ENCODE measurements at places on chromosomes 12 and 14.

GRCh38 chr14:71122866-71123565 lies 215.8 kb downstream of the PCNX1 start:
- DNase-seq, result no peak

DNA sequence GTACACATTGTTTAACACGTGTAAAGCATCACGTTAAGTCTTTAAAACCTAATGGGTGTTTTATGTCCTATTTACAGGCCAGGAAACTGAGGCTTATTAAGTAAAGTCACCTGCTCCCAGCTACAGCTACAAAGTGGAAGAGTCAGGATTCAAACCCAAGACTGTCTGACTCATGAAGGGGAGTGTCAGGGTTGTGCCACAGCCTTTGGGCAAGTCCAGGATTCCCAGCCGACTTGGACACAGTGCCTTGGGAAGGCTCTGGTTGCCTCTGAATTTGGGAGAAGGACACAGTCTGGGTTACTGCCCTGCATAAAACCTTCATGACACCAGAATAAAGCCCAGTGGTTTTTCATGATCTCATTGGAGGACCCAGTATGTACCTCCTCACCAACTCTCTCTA lies 7.3 kb downstream of the RNU4-2 start:
- no peak for DNase-seq

DNA sequence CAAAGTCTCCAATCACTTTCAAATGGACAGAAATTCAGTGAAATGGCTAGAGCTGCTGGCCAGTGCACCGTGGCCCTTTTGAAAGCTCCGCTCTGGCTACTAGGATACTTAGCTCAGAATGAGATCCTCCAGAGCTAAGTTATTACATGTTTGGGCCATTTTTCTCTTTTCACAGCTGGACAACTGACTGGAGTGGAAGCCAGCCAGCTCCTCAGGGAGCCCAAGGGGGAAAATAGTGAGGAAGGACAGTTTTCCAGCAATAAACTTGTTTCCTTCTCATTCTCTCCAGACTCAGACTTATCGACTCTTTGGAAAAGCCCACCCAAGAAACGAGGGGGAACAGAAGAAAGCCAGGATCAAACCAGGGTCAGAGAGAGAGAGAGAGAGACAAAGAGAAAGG lies 266.0 kb downstream of the KSR2 start:
- no peak for DNase-seq

- no peak for DNase-seq
Measured at GRCh38 chr12:96153131-96153725, 40.9 kb upstream of the ELK3 start.

DNA sequence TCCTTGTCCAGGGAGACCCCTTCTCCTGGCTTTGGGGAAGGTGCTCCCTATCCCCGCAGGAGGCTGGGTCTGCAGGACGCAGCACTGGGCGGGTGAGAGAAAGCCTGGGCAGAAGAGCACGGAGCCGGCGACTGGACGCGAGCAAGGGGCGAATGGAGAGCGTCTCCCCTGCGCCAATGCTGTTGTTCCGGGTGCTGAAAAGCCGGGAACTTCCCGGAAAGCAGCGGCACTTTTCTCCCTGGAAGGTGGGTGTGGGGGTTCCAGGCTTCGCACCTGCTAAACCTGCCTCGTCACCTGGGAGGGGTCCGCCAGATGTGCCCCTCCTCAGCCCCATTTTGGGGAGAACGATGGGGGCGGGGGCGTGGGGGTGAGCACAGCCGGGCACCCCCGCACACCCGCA lies 417.1 kb upstream of the TMTC1 start:
- no peak for DNase-seq

DNA sequence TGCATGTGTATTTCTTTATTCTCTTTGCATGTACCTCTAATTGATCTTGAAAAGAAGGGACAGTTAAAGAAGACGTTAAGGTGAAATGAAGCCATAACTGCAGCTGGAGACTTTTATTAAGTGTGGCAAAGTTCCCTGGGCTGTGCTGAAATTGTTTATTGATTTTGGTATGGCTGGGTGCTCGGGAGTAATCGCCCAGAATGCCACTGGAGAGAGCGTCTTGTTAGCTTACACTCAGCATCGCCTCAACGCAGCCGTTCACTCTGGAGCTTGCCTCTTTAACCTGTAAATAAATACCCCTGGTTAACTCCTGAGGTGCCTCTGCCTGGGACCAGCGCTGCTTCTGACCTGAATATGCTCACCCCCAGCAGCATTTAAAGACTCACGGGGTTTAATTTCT lies 98.6 kb downstream of the GPATCH2L start:
- no peak for DNase-seq

- DNase-seq, result peak; percentile 74
Measured at GRCh38 chr14:64444984-64445845, 20.1 kb upstream of the AKAP5 start.

Data from cerebellum (tissue), 4 donors.